ENCODE measurements at places on chromosomes 11 and 22.

DNA sequence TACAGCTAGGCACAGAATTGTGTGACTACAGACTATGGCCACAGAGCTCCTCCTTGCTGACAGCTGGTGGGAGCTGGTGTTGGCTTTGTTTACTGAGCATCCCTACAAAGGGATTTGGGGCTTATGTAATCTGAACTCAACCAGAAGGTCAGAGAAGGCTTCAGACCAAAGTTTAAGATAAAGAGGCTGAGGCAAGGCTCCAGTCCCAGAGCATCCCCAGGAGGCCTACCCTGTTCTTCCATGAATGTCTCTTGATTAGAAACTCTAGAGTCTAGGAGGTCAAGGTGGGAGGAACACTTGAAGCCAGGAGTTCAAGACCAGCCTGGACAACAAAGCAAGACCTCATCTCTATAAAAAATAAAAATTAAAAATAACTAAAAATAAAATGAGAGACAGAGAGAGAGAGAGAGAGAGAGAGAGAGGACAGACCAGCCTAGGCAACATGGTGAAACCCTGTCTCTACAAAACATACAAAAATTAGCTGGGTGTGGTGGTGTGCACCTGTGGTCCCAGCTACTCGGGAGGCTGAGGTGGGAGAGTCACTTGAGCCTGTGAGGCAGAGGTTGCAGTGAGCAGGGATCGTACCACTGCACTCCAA is 125.5 kb upstream of the SERPIND1 start:
- DNase-seq = no peak

DNA sequence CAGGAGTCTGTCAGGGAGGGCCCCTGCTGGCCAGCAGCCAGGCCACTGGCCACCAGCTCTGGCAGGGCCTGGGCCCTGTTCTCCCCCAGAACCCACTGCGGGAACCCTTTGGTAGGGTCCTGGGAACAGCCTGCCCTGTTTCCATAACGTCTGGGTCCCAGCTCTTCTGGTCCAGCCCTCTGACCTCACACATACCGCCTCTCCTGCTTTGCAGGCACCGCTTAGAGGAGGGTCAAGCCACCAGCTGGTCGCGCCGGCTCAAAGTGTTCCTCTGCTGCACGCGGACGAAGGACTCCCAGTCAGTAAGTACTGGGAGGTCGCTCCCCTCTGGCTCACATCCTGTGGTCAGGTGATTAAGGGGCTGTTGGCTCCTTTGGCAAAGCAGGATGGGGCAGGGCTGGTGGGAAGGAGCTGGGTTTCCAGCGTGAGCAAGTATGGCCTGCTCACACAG is 26.6 kb upstream of the MYRF start:
- no peak for DNase-seq

- no peak for DNase-seq
These were observed 58.9 kb upstream of the CLMP start for GRCh38 chr11:123253911-123254310.

GRCh38 chr11:39365809-39366436 is 2093.5 kb downstream of the LRRC4C start:
- no peak for DNase-seq

- no peak for DNase-seq
These were observed 26.0 kb downstream of the LIMK2 start for GRCh38 chr22:31238057-31238456.

DNA sequence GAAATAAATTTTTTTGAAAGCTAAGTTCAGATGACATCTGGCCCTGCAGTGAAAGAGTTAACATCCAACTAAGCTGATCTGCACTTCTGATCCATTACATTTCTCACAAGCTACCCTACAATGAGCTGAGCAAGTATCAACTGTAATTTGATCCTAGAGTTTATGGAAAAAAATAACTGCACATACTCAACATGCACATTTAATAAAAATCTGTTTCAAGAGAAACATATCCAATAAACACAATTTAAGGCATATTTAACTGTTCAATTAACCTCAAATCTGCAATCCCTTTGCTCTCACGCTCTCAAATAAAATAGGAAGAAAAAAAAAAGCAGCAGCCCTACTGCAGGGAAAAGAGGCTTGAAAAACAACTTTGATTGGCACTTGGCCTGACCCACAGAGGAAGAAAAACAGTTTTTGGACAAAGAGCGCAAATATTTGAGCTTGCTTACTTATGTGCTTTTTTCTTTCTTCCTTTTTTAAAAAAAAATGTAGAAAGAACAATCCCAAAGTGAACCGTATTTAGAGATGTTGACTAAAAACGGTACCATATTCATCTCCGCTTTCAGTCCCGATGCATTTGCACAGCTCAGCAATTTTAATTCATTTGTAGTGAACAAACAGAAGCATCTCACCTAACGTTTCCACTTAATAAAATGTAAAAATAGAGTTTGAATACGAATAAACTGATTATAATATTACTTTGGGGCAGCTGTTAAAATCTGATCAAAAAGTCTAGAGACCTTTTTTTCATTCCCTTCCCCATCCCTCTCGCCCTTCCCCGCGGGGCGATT is 1.6 kb downstream of the SESN3 start:
- no peak for DNase-seq

- DNase-seq = no peak
These were observed 12.0 kb downstream of the OR5B21 start for GRCh38 chr11:58495906-58496305.

GRCh38 chr11:80167766-80168165 is 726.9 kb upstream of the TENM4 start:
- DNase-seq = no peak

- DNase-seq = no peak
These were observed 49.3 kb downstream of the WT1 start for GRCh38 chr11:32385998-32386397.

DNA sequence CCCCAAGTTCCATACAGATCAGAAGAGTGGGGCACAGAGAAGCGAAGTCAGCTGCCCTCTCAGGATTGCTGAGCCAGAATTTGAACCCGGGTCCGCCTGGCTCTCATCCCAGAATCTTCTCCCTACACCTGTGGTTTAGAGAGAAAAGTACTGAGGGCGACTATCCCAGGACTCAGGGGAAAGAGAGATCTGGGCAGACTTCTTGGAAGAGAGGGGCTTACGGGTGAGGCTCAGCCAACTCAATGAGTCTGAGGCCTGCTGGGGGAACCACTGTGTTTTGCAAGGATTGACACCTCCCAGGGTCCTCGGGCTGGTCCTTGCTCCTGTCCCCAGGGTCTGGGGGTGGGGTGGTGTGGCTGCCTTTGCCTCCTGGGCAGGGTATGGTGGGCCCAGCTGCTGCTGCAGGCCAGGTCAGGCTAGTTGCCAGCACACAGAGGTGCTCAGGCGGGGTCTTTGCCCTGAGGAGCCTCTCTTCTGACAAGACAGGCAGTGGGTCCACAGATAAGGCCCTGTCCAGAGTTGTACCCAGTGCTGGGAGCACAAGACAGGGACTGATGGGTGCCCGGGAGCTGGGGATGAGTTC is 1.2 kb downstream of the CAPN5 start:
- DNase-seq = no peak

- DNase-seq = no peak
These were observed 29.6 kb downstream of the MARK2 start for GRCh38 chr11:63868399-63869064.

DNA sequence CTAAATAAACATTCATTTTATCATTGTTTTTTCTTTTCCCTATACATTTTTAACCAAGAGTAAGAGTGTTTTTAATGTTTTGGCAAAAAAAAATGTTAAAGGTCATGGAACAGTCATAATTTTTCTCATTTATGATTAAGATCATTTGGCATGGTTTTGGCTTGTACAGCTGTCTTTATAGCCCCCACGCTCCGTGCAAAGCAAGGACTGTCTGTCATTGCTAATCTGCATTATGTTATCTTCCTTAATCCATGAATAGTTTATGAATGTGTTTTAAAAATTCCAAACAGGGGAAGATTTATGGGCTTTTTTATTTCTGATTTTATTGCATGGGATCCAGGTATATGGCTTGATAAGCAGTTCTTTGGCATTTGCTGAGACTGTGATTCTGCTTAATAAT is 28.1 kb downstream of the PGM2L1 start:
- DNase-seq = no peak

GRCh38 chr11:134020598-134020997 is 48.3 kb upstream of the JAM3 start:
- no peak for DNase-seq

DNA sequence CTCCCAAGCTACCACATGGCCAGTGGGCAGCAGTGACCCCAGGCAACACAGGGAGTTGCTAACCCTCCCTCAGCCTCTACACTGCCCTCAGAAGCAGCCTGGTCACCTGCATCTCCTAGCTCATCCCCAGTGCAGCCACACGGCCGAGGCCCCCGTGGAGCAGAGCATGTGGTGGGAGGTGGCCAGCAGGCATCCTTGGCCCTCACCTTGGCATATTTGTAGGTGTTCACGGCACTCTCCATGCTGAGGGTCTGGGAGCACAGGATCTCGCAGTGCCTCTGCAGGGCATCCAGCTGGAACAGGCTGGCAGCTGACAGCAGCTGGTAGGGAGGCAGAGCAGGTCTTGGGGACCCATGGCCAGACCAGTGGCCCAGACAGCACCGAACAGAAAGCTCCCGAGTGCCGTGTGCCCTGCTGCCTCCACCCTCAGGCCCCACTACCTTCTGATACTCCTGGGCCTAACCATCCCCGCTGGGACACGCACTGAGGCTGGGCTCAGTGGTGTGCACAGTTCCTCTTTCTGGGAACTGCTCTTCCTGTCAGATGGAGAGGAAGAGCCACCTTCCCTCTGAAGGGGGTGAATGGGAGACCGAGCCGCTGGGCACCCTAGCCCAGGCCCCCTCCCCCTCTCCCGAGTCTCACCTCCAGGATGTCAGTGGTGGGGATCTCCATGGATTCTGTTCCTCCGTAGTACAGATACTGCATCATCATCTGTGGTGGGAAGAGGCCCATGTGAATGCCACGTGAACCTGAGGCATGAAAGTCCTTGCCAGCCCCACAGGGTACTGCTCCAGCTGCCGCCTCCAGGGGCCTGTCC is 48.8 kb downstream of the NAT10 start:
- DNase-seq = no peak

GRCh38 chr11:31720225-31720624 is 90.9 kb downstream of the PAX6 start:
- DNase-seq = no peak

DNA sequence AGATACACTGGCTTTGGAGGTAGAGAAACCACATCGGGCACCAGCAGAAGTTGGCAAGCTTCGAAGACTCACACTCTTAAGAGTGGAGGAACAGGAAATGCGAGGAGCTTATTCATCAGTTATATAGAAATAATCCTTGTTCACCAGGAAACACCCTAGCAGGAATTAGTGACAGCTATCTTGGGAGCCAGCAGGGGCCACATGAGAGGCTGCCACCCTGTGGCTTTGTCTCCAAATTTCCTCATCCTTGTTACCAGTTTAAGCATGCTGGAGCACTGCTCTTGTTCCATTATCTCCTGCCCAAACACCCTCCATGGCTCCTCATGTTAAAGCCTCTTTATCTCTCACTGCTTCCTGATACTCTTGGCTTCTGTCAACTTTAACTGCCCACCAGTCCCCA is 131.0 kb downstream of the PLEKHA7 start:
- DNase-seq = no peak

- DNase-seq = no peak
These were observed 340.4 kb downstream of the SOX6 start for GRCh38 chr11:16015741-16016467.

- no peak for DNase-seq
These were observed 51.0 kb downstream of the GALNT18 start for GRCh38 chr11:11570823-11571222.

GRCh38 chr22:35126993-35127392 is 61.0 kb downstream of the ISX start:
- DNase-seq = no peak

DNA sequence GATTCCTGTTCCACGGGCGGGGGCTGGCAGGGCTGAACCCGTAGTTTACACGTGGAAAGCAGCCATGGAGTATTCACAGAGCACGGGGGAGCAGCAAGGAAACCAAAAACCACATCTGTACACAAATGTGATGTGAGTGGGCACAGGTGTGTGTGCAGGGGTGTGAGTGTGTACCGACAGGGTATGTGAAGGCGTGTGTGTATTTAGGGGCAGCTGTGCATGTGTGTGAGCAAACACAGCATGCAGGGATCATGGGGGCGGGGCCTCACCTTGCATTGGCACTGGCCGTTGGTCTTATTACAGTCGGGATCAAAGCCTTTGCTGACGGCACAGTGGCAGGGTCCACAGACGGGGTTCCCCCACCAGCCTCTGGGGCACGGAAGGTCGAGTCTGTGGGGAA is 58.4 kb downstream of the TRMU start:
- DNase-seq = no peak

GRCh38 chr11:119355091-119355843 is 8.8 kb upstream of the MFRP start:
- no peak for DNase-seq

- no peak for DNase-seq
These were observed 90.1 kb downstream of the ETS1 start for GRCh38 chr11:128497061-128497775.

GRCh38 chr11:111814106-111814505 is 47.9 kb upstream of the PPP2R1B start:
- no peak for DNase-seq

GRCh38 chr11:74691755-74692154 is 39.5 kb downstream of the CHRDL2 start:
- no peak for DNase-seq
